ENCODE measurements at places on chromosomes 5 and 9.

DNA sequence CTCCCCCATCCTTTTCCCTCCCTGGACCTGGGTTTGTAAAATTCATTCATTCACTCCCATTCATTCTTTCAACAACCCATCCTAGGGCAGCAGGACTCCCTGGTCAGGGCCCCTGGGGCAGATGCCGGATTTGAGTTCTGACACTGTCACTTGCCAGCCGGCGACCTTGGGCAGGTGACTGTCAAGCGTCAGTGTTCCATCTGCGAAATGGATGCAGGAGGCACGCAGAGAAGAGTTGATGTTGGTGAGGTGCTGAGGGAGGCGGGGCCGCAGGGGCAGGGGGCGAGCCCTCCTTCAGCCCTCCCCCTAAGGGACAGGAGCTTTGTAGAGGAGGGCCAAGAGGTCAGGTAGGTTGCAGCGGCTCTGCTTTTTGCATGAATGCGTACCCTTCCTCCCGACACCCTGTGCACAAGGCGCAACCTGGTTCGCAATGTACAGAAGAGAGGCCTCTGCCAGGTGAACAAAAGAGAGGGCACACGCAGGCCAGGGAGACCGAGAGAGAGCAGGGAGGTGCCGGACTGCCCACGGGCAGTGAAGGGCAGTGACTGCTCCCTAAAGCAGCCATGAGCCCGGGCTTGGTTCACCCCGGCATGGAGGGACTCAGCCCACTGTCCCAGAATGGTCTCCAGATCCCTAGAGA lies 128.1 kb downstream of the BARX1 start:
- no peak for DNase-seq

DNA sequence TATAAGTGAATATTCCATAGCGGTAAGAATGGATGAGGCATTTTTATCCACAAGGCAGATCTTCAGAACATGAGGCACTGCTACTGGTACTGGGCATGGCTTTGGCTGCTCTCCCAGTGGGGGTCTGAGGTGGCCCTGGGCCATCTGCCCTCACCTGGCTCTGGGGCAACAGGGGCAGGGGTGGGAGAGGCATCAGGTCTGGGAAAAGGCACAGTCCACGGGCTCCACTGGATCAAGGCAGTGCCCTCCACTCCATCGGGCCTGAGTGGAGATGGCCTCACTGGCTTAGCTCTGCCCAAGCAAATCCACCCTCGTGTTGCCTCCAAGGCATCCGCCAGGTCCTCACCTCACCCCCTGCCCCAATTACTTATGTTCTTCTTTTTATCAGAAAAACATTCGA lies 10.9 kb upstream of the NKD2 start:
- no peak for DNase-seq

GRCh38 chr5:105146867-105147266 lies 1584.3 kb upstream of the NUDT12 start:
- no peak for DNase-seq

DNA sequence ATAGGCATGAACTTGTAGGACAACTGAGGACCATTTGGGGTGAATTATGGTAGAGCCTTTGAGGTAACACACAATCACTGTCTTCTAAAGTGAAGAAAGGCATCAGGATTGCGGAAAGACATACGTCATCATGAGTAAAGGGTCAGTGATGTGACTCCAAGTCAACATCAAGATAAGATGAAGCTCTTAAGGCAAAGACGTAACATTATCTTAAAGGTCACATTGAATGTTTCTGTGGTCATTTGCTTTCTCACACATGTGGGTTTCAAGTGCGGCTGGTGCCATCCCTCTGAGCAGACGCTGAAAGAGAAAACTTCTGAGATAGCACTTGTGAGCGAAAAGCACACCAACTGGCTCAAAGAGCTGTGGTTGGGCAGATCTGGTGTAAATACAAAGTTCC lies 63.3 kb upstream of the GRAMD2B start:
- DNase-seq: no peak

GRCh38 chr5:56818450-56819037 lies 3.2 kb downstream of the MAP3K1 start:
- DNase-seq: no peak

DNA sequence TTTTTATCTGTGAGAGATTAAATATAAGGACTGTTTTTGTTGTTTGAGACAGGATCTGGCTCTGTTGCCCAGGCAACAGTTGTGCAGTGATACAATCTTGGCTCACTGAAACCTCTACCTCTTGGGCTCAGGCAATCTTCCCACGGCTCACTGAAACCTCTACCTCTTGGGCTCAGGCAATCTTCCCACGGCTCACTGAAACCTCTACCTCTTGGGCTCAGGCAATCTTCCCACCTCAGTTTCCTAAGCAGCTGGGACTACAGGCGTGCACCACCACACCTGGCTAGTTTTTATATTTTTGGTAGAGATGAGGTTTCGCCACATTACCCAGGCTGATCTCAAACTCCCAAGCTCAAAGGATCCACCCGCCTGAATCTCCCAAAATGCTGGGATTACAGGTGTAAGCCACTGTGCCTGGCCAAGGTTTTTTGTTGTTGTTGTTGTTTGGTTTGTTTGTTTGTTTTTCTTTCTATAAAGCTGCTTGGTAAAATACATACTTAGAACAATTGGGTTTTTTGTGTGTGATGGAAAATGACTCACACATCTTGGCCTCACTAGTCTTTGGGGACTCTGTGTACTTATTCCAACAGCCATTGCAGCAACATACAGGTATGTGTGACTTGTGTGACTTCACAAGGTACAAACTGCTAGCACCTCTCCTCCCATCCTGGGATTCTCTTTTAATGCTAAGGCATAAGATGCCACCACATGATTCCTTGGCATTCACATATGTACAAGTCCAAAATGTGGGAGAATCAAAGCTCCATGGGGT lies 36.5 kb upstream of the RASA1 start:
- no peak for DNase-seq

DNA sequence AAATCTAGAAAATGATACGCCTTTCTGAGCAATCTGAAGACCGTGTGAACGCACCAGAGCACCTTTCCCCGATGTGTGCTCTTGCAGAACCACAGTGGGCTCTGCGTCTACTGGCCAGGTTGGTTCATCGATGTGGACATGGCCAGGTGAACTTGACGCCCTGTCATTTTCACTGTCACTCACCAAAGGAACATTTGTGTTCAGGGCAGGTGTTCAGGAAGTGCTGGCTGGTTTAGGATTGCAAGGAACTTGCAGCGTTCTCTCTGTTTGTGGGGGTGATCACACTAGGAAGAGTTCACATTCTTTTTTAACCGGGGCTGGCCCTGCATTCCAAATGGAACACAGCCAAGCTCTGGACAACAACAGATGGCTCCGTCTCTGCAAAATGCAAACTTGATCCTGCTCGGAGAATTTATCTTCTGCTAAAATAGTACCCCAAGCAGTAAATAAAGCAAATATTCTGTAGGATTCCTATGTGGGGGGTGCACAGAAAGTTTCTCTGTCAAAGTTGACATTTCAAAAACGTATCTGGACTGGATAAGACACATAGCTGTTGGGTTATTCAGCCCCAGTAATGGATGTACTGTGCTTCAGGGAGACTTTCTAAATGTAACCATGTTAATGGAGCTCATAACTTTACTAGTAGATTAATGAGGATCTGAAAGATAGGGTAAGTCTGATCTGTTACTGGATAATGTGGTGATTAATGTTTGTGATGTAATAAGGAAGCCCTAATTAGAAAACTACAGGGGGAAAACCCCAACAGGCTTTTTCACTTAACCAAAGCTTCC lies 45.7 kb upstream of the FANCC start:
- no peak for DNase-seq

GRCh38 chr9:12904261-12905000 lies 129.6 kb downstream of the LURAP1L start:
- no peak for DNase-seq

GRCh38 chr5:979100-979817 lies 29.3 kb upstream of the NKD2 start:
- DNase-seq: no peak
